ENCODE measurements at places on chromosomes 2 and 18.
A peak's percentile ranks its signal among the peaks of the same experiment; 100 is the strongest.

DNA sequence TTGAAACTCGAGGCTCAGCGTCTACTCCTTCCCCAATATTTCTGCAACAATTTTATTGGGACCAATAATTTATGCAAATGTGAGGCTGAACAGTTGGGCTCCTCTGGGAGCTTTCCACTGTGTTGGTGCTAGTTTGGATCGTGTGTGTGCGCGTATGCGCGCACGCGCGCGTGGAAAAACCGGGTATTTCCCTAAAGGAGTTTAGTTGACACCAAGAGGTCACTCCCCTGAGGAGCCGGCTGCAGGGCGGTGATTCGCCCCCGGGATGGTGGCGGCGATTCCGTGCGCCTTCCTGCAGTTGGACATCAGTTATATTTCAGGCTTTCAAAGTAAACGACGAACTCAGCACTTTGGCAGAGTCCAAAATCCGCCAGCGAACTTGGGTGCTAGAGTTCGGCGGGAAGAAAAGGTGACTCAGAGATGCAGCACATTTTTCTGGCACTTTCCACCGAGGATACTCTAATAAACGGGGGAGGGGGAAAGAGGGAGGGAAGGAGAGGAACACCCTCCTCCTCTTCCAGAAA lies 186.5 kb upstream of the FANCL start:
- DNase-seq: no peak

DNA sequence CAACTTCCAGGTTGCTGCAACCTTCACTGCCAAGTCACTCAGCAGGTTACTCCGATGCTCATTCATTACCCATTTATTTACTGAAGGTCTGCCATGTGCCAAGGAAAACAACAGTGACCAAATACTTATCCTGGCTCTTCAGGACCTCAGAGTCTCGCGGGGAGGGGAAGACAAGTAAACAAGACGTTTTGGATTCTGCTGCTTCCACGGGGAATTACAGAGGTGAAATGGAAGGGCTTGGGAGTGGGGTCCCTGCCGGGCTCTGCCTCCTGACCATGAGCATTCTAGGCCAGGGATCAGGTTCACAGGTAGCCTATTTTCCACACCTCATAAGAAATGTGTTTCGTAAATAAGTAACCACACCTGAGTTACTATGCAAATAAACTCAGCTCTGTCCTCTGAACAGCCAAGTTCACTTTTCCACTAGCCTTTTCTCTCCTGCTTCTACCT lies 68.1 kb downstream of the CLHC1 start:
- no peak for DNase-seq

GRCh38 chr2:176324862-176325261 lies 55.6 kb downstream of the MTX2 start:
- no peak for DNase-seq

- DNase-seq: no peak
Observed at GRCh38 chr2:104845552-104845931, 8.4 kb upstream of the POU3F3 start.

- no peak for DNase-seq
Observed at GRCh38 chr2:34547900-34548299, 948.8 kb upstream of the FAM98A start.

GRCh38 chr2:241933179-241933911 lies 63.8 kb downstream of the RTP5 start:
- DNase-seq: no peak

- no peak for DNase-seq
Observed at GRCh38 chr2:40255103-40255502, 196.8 kb downstream of the SLC8A1 start.

GRCh38 chr2:134127496-134127895 lies 126.4 kb upstream of the MGAT5 start:
- DNase-seq: no peak

DNA sequence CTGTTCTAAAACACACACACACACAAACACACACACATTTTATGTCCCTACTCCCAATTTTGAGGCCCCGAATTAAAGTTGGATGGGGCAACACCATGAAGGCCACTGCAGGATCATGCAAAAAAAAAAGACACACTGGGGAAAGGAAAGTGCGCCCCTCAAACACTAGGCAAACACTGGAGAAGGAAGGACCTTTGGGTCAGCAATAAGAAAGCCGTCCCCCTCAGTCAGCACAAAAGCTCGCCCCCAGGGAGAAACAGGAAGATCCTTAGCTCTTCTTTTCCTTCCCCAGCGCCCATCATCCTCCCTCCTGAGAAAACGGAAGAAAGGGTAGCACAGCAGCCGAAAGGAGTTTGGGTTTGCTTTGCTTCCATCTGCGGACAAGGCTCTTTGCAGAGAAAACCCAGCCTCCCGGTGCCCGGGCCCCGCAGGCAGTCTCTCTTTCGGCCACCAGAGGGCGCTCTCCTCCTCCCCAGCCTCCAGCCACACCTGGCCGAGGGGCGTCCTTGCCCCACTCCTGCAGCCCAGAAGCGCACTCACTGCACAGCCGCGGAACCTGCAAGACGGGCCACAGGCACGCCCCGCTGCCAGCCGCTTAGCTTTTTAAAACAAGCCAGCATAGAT lies 248.5 kb downstream of the CDH20 start:
- peak; percentile 59 for DNase-seq

DNA sequence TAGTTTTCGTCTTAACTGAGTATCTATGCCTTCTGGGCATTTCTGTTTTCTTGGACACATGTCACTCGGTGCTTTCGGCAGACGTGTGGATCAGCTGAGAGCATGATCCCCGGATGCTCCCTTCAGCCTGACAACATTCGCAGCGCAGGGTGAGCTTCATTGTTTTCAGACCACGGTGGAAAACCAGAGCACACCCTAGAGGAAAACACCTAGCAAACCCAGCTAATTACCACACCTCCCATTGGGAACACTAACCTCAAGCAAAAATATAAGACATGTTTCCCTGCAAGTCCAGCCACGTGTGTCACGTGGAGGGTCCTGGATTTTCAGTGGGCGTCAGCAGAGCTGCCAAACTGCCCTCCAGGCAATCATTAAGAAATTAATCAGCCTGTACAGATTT lies 31.0 kb downstream of the ANKRD29 start:
- no peak for DNase-seq

DNA sequence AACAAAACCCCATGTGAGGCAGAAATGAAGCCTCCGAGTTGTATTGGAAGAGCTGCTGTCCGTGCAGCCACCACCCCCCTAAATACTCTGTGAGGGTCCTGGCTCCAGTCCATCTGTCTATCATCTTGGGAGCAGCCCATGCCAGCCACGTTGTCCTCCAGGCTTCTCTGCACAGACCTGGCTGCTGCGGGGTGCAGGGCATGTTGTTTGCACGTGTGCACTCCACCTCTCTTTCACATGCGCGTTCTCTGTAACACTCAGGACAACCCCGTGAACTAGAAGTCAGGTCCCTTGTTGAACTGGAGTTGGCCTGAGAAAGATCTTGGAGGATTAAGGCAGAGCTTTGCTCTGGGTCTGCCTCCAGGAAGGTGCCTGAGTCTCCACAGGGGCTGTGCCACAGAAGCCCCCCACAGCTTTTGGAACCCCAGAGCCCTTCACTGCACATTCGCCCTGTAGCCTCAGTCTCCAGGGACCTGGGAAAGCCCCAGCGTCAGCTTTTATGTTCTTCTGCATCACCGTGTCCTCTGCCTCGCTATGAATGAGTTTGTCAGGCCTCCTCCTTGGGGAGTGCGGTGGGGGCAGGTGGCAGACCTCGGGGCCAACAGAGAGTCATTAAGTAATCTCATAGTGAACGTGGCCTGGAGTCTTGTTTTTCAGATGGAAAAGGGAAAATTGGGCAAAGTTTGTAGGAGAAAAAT lies 16.6 kb downstream of the RTP5 start:
- DNase-seq: no peak

GRCh38 chr2:225282858-225283710 lies 116.4 kb upstream of the NYAP2 start:
- no peak for DNase-seq

- no peak for DNase-seq
Observed at GRCh38 chr2:149739883-149740265, 152.3 kb upstream of the MMADHC start.

DNA sequence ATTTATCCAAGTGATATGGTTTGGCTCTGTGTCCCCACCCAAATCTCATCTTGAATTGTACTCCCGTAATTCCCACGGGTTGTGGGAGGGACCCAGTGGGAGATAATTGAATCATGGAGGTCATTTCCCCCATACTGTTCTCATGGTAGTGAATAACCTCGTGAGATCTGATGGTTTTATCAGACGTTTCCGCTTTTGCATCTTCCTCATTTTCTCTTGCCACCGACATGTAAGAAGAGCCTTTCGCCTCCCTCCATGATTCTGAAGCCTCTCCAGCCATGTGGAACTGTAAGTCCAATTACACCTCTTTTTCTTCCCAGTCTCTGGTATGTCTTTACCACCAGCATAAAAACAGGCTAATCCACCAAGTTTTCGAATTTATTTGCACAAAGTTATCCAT lies 20.3 kb upstream of the CHST10 start:
- DNase-seq: no peak

DNA sequence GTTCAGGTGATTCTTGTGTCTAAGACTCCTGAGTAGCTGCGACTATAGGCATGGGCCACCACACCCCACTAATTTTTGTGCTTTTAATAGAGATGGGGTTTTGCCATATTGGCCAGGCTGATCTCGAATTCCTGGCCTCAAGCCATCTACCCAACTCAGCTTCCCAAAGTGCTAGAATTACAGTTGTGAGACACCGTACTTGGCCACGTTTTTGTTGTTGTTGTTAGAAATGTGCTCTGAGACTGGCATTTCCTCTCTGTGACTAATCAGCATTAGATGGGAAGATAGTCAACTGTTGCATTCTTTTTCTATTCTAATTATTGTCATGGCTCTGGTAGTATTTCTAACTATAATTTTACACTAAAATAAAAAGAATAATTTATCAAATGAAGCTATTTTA lies 191.7 kb downstream of the CAMKMT start:
- no peak for DNase-seq

DNA sequence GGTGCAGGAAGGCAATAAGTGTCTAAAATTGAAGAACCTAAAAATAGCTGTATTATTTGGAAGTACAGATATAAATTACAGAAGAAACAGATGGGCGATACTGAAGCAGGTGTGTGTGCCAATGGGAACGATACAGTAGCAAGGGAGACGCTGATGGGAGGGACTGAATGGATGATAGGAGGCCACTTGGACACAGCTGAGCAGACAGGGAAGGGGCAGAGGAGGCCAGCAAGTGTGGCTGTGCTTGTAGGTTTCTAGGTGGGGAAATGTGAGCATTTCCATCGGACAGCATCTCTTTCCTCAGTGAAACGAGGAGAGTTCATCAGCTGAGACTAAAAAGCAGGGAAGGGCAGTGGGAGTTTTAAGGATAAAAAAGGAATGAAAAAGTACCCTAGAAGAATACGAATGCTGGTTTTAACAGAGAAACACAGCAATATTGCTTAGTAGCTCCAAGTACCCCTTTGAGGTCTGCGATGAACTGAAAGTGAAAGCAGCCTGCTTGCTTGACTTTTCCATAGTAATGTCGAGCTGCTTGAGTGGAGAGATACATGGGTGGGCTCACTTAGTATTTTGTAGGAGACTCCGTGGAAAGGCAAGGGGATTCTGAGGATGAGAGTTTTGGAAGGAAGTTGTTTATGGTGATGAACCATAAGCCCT lies 91.7 kb upstream of the EPC2 start:
- no peak for DNase-seq

DNA sequence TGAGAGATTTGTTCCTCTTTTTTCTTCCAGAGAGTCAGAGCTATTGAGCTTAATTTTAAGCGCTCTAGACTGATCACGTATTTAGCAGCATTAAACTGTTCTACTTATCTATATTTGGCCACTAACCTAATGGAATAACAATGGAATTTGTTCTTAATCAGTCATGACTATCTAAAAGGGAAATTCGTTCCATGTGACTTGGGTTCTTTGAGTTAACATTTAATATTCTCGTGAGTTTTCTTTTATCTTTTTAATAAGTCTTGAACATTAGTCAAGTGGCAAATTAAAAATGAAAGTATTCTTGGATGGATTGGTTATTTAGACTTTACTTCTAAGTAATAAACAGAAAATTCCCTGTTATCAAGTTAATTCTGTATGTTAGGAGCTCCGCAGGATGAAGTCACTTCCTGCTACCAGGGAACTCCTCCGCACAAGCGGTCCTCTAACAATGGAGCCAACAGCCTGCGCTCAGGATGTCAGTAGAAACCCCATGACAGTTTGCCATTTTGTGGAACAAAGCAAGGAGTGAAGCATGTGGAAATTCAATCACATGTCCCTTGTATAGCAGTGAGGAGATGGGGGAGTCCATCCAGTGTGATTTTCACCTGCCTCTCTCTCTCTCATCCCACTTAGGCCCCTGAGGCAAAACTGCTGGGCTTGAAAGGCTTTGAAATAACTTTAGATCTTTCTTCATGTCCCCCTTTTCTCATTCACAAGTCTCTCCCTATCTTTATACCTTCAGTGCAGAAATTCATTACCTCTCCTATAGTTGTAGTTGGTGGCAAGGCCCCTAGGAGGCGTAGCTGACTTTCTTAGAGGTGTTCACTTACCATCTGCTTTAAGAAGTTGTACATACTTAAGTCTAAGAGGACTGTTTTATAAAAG lies 138.1 kb downstream of the WDR7 start:
- DNase-seq: no peak

GRCh38 chr18:76055025-76055424 lies 440.0 kb downstream of the ZNF516 start:
- DNase-seq: no peak

DNA sequence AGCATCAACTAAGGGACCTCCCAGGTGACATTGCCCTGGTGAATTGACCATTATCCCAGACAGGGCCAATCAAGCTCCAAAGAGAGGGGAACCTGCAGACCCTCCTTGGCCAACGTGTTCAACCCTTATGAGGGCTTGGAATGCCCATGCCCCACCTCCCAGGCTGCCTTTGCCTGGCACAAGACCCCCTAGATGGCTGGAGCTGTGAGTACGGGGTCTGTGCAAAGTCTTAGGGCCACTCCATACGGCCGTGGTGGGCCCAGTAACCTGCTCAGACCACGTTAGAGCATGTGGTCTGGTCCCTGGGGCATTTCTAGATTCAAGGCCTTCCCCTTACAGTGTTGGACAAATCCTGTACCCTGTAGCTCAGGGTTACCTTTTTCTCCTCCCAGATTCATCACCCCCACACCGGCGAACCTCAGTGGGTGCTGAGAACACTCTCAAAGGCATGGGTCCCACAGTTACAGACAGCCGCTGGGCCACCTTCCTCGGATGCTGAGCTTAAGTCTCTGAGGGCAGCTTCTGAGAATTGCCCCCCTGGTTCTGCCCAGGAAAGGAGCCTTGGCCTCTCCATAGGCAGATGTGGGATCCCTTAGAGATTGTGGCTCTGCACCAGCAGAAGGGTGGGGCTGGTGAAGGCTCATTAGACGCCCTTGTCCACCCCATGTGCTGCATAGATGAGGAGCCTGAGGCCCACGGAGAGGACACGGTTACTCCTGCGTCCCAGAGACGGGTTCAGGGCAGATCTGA lies 18.3 kb upstream of the KCNK3 start:
- no peak for DNase-seq

All from stimulated activated CD8-positive, alpha-beta memory T cell treated with anti-CD3 and anti-CD28 coated beads, Interleukin-15, amount 100 ng/mL, for 24 hours (primary cell).